CD4-positive, CD25-positive, alpha-beta regulatory T cell (primary cell): ENCODE measurements at places on chromosomes 2 and 18. TPM values are rescaled to one million over a fixed set of nuclear protein-coding genes. Genes with fewer than 3 reads are reported as not detected.

Gene VAMP5
- 54.8 TPM for total RNA-seq

Gene DNAH7
- total RNA-seq: not detected

Gene CDK15
- not detected for total RNA-seq

Gene CD207
- not detected for total RNA-seq

- H3K4me1 ChIP-seq: no peaks in the 10 kb centered on the region
- no peak overlapping the region for H3K4me3 ChIP-seq
- H3K36me3 ChIP-seq: no peaks in the 10 kb centered on the region
- H3K27me3 ChIP-seq: no peaks in the 10 kb centered on the region
- H3K27ac ChIP-seq: no peak overlapping the region
Observed at GRCh38 chr2:41741951-41742595, 305.7 kb upstream of the PKDCC start.

GRCh38 chr18:52747869-52748268, 407.9 kb downstream of the DCC start:
- H3K27ac ChIP-seq: no peak overlapping the region
- H3K27me3 ChIP-seq: no peaks in the 10 kb centered on the region
- H3K4me3 ChIP-seq: no peak overlapping the region
- no peaks in the 10 kb centered on the region for H3K4me1 ChIP-seq
- no peaks in the 10 kb centered on the region for H3K36me3 ChIP-seq

GRCh38 chr2:29241955-29242565, 126.8 kb downstream of the CLIP4 start:
- no peaks in the 10 kb centered on the region for H3K4me1 ChIP-seq
- H3K27me3 ChIP-seq: no peaks in the 10 kb centered on the region
- no peak overlapping the region for H3K27ac ChIP-seq
- no peaks in the 10 kb centered on the region for H3K36me3 ChIP-seq
- no peak overlapping the region for H3K4me3 ChIP-seq

DNA sequence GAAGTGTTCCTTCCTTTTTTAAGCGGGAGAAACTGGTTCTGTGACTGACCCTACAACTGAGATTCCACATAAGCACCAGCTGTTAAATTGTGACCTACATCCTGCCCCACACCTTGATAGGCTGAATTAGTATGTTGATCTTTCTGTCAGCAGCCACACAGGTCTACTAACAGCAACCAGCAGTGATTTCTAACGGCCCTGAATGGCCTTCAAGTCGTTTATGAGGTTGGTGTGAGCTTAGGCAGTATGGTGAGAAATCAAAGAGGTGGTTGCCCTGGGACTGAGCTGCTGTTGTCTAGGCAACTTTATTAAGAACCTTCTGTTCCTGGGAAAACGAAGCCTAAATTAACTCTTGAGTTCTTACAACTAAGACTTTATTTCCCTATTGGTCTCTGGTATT, 197.2 kb upstream of the FSHR start:
- H3K36me3 ChIP-seq: no peaks in the 10 kb centered on the region
- no peak for DNase-seq
- no peaks in the 10 kb centered on the region for H3K4me1 ChIP-seq
- no peaks in the 10 kb centered on the region for H3K27me3 ChIP-seq
- H3K27ac ChIP-seq: no peak overlapping the region

GRCh38 chr18:54822872-54823845, 5.1 kb upstream of the RAB27B start:
- peaks cover 3% of the 10 kb centered on the region for H3K27me3 ChIP-seq
- H3K36me3 ChIP-seq: no peaks in the 10 kb centered on the region
- H3K27ac ChIP-seq: no peak overlapping the region
- no peak overlapping the region for H3K4me3 ChIP-seq
- H3K4me1 ChIP-seq: no peaks in the 10 kb centered on the region

- H3K4me1 ChIP-seq: no peaks in the 10 kb centered on the region
- H3K27ac ChIP-seq: no peak overlapping the region
- no peak overlapping the region for H3K4me3 ChIP-seq
- H3K27me3 ChIP-seq: peaks cover 2% of the 10 kb centered on the region
- DNase-seq: no peak
Observed at GRCh38 chr2:108235577-108235976, 4.2 kb upstream of the SULT1C3 start.

GRCh38 chr2:210189452-210190138, 18.4 kb upstream of the KANSL1L start:
- H3K27me3 ChIP-seq: peaks cover 9% of the 10 kb centered on the region
- no peak for DNase-seq
- no peaks in the 10 kb centered on the region for H3K4me1 ChIP-seq
- H3K27ac ChIP-seq: no peak overlapping the region
- no peaks in the 10 kb centered on the region for H3K36me3 ChIP-seq
- H3K4me3 ChIP-seq: no peak overlapping the region

- DNase-seq: no peak
- H3K4me3 ChIP-seq: no peak overlapping the region
- peaks cover 25% of the 10 kb centered on the region for H3K27me3 ChIP-seq
Observed at GRCh38 chr18:50313031-50313607, 25.6 kb upstream of the CXXC1 start.

DNA sequence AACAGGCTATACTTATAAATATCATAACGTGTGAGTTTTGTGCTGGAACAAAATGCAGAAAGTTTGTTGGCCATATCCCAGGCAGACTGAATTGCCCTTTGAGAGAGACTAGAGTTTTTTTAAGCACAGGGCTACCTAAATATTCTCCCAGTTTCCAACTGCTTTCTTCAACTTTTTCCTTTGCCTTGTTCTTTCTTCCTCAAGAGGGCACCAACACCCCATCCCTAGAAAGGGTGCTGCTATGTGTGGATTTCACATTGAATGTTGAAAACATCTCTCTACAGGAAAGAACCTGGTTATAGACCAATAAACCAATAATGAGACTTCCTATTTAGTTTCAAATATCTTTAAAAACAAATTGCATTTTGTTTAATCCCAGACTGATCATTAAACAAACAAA, 87.9 kb downstream of the ICOS start:
- no peak for DNase-seq
- H3K27me3 ChIP-seq: no peaks in the 10 kb centered on the region
- peaks cover 24% of the 10 kb centered on the region for H3K4me1 ChIP-seq
- no peak overlapping the region for H3K27ac ChIP-seq
- no peaks in the 10 kb centered on the region for H3K36me3 ChIP-seq
- no peak overlapping the region for H3K4me3 ChIP-seq

GRCh38 chr2:213017404-213017803, 134.0 kb downstream of the IKZF2 start:
- DNase-seq: no peak
- H3K36me3 ChIP-seq: peaks cover 27% of the 10 kb centered on the region
- no peaks in the 10 kb centered on the region for H3K27me3 ChIP-seq
- peaks cover 86% of the 10 kb centered on the region for H3K4me1 ChIP-seq
